ENCODE measurements at places on chromosomes 12 and 14.

DNA sequence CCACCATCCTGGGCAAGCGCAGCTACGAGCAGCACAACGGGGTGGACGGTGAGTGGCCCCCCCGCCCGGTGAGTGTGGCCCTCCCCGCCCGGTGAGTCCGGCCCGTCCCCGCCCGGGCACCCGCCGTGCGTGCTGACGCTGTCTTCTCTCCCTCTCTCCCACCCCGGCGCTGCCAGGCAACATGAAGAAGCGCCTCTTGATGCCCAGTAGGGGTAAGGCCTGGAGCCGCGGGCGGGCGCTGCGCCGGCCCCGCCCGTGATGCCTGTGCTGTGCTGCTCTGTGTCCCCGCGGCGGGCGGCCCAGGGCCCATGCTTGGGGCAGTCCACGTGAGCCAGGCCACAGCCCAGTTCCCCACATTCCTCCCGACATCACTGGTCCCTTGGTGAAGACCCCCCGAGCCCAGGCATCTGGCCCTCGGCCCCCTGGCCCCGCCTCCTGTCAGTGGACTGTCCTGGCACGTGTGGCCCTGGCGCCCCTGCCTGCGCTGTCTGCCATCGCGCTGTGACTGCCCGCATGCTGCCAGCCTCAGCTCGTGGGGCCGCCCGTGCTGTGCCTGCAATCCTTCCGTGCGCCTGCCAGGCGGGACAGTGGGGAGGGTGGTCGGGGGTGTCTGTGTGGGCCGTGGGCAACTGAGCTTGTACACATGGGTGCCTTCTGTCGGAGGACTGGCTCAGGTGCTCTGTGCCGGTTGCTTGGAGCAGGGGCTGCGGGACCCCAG lies 7.9 kb upstream of the CRIP2 start:
- no peak for DNase-seq

GRCh38 chr14:29895591-29896083 lies 32.0 kb downstream of the PRKD1 start:
- no peak for DNase-seq

GRCh38 chr12:127588249-127588648 lies 678.7 kb upstream of the TMEM132C start:
- no peak for DNase-seq

DNA sequence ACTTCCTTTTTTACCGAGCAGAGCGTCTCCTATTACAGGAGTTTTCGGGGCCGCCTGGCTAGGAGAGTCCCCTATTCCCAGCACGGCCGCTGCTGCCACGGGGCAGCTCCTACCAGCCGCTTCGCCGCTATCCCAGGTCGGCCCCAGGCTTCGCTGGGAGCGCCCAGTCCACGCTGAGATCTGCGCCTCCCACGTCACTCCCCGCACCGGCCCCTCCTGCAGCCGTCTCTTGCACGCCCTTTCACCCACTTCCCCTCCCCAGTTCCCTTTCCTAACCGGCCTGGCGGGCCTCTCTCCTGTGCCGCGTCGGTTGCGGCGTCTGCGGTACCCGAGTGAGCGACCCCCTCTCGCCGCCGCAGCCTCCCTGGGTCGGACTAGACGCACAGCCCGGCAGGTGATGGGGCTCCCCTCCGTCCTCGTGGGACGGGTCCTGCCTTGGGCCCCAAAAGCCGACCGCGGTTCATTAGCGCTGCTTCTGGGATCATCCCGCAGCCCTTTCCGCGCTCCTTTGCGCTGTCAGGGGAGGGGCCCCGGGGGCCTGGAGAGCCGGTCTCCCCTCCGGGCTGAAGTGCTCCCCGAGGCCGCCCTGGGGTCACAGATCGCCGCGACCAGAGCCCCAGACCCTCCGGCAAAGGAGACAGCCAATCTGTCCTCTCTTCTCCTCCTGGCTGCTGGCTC lies 1318.4 kb downstream of the TMEM121 start:
- DNase-seq = no peak

DNA sequence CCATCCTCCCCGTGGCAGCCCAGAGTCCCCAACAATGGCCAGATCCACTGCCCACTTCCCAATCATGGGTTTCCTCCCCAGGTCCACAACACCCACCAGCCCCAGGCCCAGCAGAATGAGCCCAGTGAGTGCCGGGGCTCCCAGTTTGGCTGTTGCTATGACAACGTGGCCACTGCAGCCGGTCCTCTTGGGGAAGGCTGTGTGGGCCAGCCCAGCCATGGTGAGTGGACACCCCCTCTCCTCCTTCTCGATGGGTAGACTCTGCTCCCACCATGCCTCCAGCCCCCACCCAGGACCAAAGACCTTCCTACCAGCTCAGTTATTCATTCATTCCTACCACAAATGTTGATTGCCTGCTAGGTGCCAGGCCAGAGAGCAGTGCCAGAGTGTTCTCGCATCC lies 23.8 kb downstream of the PAPLN start:
- DNase-seq = no peak

DNA sequence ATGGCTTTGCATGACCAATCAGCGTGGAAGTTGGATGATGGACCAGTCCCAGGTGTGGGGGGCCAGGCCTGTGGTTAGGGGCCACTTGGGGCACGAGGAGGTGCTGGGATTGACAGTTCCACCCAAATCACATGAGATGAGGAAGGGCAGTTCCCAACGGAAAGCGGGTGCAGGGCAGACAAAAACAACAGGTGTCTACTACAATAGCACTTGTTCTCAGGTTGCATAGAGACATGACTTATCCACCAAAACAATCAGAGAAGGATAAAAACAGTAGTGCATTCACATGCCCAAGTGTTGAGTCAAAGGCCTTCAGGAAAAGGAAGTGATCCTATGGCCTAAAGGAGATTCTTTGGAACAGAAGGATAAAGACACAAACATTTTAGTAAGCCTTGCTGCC lies 14.6 kb upstream of the EIF2B2 start:
- DNase-seq = no peak

DNA sequence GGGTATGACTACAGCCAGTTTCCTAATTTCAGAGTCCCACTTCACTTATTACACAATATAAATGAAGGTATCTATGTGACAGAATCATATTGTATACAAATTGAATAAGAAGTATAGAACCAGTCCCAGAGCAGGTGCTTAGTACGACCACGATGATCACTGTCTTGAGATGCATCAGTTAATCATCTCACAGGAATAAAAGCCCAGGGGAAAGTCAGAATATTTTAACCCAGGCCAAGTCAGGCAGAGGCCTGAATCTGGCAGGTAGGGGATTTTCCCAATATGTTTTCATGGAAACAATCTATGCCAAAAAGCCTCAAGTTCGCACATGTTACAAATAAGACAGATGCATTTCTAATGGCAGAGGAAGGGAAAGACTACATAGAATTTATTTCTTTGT lies 758.4 kb downstream of the BCL11B start:
- no peak for DNase-seq

GRCh38 chr14:67491741-67492507 lies 3.4 kb upstream of the TMEM229B start:
- no peak for DNase-seq

DNA sequence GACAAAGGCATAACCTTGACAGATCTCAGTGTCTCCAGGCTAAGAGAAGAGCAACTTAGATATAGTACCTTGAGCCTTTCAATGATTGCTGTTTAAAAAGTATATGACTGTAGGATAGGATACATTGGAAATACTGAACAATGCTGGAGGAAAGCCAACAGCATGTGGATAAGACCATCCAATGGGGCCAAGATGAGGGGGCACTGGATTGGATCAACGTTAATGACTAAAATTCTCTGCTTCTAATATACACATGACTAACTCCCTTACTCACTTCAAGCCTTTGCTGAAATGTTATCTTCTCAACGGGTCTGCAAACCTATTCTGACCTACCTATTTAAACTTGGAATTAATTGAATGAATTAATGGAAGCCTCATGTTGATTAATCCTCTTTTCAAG lies 354.9 kb downstream of the RAD51B start:
- DNase-seq = no peak

DNA sequence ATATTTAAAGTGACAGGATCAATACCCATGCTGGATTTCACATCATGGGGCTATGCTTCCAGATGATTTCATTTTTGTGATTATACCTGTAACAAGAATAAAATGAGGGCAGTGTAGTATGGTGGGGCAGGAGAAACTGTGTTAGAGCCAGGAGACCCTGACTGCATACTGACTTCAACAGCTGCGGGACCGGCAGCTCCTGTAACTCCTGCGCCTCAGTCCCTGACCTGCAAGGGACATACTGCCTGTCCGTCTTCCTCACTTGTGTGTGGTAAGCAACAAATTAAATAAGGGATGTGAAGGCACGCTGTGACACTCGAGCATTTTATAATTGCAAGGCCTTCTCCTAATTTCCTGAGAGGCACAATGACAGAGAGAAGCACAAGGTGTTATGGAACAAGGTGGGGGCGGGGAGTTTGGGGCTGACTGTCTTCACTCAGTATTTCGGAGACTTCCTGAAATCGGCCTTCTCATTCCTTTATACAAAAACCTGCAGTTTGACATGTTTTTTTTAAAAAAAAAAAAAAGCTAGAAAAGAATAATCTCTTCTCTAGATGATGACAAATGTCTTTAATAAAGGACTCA lies 164.2 kb downstream of the TTC7B start:
- no peak for DNase-seq

- DNase-seq = no peak
These were observed 48.2 kb downstream of the AREL1 start for GRCh38 chr14:74664717-74665116.

- DNase-seq = no peak
These were observed 1.2 kb upstream of the TNFAIP2 start for GRCh38 chr14:103121846-103122584.

- no peak for DNase-seq
These were observed 24.3 kb downstream of the BCL2L14 start for GRCh38 chr12:12095021-12095420.

- no peak for DNase-seq
These were observed 404.3 kb downstream of the TMEM117 start for GRCh38 chr12:44240186-44240585.

DNA sequence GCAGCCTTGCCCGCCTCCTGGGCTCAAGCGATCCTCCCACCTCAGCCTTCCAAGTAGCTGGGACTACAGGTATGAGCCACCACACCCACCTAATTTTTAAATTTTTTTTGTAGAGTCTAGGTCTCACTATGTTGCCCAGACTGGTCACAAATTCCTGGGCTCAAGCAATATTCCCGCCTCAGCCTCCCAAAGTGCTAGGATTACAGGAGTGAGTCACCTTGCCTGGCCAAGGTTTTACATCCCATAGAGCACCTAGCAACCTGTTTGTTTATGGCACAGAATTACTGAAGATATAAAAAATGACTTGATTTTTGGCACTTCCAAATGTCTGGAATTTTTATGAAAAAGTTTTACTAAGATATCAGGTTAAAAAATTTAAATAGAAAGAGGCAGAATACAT lies 16.5 kb downstream of the MYO1A start:
- DNase-seq = no peak

GRCh38 chr12:104003596-104003995 lies 37.9 kb downstream of the TDG start:
- no peak for DNase-seq

- no peak for DNase-seq
These were observed 24.4 kb downstream of the ANKS1B start for GRCh38 chr12:99960311-99960710.

GRCh38 chr12:104747955-104748354 lies 210.1 kb downstream of the SLC41A2 start:
- DNase-seq = no peak

- no peak for DNase-seq
These were observed 94.7 kb downstream of the CCDC92 start for GRCh38 chr12:123877968-123878367.

- no peak for DNase-seq
These were observed 61.3 kb downstream of the ZNF664 start for GRCh38 chr12:124034297-124034696.

DNA sequence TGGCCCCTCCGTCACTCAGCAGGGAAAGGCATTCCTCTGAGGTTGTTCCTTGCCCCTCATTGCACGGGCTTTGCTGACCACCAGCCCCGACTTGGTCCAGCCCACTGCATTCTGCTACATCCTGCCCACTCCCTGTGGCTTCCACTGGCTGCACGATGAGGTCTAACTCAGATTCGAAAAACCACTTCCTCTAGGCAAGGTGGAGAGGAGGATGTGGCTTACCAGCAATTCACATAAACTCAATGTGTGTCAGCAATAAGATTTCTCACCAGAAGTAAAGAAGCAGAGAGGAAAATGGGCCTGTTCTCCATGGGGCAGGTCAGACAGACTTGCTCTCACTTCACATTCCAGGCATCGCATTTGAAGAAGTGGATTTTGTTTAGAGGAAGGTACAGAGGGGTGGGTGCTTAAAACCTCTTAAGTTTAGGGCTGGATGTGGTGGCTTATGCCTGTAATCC lies 14.7 kb downstream of the GPR68 start:
- no peak for DNase-seq

- no peak for DNase-seq
These were observed 63.2 kb downstream of the FBXL14 start for GRCh38 chr12:1531153-1531653.

DNA sequence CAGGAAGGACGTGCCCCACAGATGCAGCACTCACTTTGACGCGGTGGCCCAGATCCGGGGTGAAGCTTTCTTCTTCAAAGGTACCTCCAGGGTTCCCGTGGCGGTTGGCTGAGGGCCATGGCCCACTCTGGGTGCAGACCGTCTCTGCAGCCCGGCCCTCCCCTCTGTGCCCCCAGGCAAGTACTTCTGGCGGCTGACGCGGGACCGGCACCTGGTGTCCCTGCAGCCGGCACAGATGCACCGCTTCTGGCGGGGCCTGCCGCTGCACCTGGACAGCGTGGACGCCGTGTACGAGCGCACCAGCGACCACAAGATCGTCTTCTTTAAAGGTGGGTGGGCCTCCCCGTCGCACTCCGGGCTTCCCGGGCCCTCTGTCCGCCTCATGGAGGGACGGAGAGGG lies 16.9 kb downstream of the MMP17 start:
- DNase-seq = no peak

- DNase-seq = no peak
These were observed 12.7 kb downstream of the SPTLC2 start for GRCh38 chr14:77603654-77604255.

DNA sequence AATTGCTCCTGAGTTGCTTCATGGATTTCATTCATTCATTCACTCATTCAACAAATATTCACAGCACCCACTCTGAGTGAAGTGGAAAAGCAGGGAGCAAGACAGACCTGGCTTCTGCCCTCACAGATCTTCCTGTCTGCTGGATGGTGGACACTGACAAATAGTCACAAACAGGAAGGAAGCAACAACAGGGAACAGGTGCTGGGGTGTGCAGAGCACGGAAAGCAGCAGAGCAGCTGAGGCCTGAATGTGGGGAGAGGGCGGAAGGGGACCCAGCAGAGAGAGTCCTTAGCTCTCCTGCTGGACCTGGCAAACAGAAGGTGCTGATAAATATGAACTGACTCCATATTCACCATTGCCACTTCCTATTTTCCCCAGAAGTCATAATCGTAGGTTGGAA lies 54.4 kb downstream of the SETD3 start:
- DNase-seq = no peak
